ENCODE measurements at places on chromosomes 12 and 14. TPM values are rescaled to one million over a fixed set of nuclear protein-coding genes. Genes with fewer than 3 reads are reported as not detected.

CELA1 gene
- not detected for total RNA-seq

KRT4 gene
- total RNA-seq, result 0.29 TPM

GRCh38 chr14:61647704-61648103, 47.6 kb upstream of the HIF1A start:
- no peak for DNase-seq

DNA sequence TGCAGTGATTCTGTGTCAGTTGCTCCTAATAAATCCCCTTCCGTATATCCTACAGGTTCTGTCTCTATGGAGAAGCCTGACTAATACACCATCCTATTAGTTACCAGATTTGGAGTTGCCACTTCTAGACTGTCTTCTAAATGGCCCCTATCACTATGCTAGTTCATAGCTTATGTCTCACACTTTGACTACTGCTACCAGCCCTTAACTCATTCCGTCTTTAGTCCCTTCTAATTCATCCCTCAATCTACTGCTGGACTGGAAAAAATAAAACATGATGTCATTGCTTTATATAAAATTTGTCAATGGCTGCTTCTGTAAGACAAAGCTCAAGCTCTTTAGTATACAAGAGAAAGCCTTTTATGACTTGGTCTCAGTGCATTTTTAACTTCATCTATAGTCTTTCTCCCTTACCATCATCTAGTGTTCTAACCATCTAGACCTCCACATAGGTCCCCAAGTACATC, 99.5 kb downstream of the PPP1R12A start:
- no peak for DNase-seq

RNASE9 gene
- not detected for total RNA-seq

GRCh38 chr14:24665440-24665991, 31.5 kb upstream of the GZMB start:
- DNase-seq, result no peak

TAS2R9 gene
- 0.26 TPM for total RNA-seq

DNA sequence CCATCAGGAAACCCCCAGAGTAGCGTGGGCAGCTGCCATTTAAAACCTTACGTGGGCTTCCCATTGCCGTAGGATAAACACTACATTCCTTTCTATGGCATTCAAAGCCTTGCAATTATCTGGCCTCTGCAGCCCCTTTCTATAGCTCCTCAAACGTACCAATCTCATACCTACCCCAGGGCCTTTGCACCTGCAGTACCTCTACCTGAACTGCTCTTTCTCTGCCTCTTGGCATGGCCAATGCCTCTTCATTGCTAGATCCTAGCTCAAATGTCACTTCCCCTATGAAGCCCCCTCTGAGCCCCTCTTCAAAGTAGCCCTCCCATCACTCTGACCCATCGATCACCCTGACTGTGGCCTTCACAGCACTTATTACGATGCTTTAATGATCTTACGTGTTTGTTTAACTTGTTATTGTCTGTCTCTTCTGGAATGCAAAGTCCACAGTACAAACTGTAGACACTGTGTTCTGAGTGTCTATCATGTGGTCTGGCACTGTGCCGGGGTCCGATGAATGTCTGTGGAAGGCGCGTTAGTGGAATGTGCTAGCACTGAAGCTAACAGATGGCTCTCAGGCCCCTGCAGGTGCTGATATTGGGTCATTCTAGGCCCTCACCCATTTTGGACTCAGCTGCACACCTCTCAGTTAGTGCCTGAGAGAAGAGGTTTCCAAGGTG, 157.3 kb upstream of the NOS1 start:
- no peak for DNase-seq

PROX2 gene
- total RNA-seq, result not detected

MARCHF9 gene
- 34.3 TPM for total RNA-seq

KLRC1 gene
- not detected for total RNA-seq

Data from progenitor cell of endocrine pancreas (in vitro differentiated cells).